ENCODE measurements at places on chromosomes 1 and 21. TPM values are rescaled to one million over a fixed set of nuclear protein-coding genes. Genes with fewer than 3 reads are reported as not detected.

GRCh38 chr1:8666389-8667167 lies 150.9 kb downstream of the RERE start:
- no peaks in the 10 kb centered on the region for H3K36me3 ChIP-seq
- no peaks in the 10 kb centered on the region for H3K27me3 ChIP-seq
- DNase-seq: no peak
- H3K27ac ChIP-seq: no peak overlapping the region
- peaks cover 46% of the 10 kb centered on the region for H3K4me1 ChIP-seq

GRCh38 chr1:218772575-218772974 lies 401.1 kb upstream of the LYPLAL1 start:
- no peaks in the 10 kb centered on the region for H3K4me1 ChIP-seq
- H3K4me3 ChIP-seq: no peak overlapping the region
- H3K27me3 ChIP-seq: no peaks in the 10 kb centered on the region
- H3K36me3 ChIP-seq: no peaks in the 10 kb centered on the region
- no peak for DNase-seq
- no peak overlapping the region for H3K27ac ChIP-seq

- no peaks in the 10 kb centered on the region for H3K27me3 ChIP-seq
- no peak overlapping the region for H3K4me3 ChIP-seq
- no peak overlapping the region for H3K27ac ChIP-seq
- H3K4me1 ChIP-seq: no peaks in the 10 kb centered on the region
- DNase-seq: no peak
These were observed 6.7 kb downstream of the CHI3L2 start for GRCh38 chr1:111234258-111234657.

DNA sequence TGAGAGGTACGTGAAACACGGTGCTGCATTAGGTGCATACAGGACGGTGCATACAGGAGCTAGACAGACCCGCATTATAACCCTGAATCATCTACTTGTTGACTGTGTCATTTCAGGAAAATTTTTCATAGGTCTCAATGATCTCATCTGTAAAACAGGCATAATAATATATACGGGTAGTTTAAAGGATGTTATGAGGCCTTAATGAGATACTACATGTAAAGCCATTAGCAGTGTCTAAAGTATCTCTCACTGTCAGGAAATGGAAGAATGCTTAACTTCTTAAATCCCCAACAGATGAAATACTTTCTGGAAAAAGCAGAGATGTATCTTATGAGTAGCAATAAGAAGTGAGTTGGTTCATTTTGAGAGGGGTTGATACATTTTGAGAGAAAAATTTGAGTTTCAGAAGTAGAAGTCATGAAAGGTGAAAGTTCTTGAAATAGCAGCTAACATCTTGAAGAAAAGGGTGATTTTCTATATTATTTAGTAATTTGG lies 669.6 kb downstream of the PTPRC start:
- no peaks in the 10 kb centered on the region for H3K36me3 ChIP-seq
- H3K27ac ChIP-seq: no peak overlapping the region
- no peak overlapping the region for H3K4me3 ChIP-seq
- no peak for DNase-seq
- no peaks in the 10 kb centered on the region for H3K27me3 ChIP-seq

DNA sequence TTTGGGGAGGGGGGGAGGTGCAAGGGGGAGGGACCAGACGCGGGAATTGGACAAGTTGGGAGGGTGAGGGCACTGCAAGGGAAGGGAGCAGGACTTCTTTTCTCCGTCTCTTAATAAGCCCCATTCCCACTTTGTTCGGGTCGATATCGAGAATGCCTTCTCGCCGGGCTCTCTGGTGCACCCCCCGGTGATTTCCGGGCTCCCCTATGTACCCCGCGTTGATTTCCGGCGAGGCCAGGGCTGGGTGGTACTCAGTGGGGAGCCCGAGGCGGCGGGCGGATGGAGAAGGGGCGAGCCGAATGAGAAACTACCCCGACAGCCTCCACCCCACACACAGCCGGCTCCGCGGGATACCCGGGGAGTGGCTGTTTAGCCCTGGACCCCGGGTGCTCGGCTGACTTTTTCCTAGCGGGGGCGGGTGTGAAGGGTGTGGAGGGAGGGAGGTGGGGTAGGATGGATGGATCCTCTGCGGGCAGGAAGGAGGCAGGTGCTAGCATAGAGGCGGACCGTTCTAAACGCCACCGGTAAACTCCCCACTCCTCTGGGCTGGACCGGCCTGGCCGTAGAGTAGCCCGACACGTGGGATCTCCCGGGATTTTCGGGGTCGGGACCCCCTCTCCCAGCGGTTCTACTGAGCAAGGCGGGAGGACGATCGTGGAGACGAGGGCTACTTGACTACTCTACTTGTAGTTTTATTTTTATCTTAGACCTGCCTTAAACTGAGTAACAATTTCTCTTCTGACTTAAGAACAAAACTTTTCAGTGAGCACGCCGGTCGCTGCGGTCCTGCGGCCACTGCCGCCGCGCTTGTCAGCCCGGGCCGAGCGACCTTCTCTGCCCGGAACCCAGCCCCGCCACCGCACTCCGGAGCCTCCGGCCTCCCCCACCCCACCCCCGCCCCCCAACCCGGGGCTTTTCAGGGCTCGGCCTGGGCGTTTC lies 1.0 kb downstream of the RNF220 start:
- no peak overlapping the region for H3K27ac ChIP-seq
- no peaks in the 10 kb centered on the region for H3K4me1 ChIP-seq
- peak; percentile 39 for DNase-seq
- H3K27me3 ChIP-seq: peaks cover 53% of the 10 kb centered on the region
- peak overlapping the region; percentile 42 for H3K4me3 ChIP-seq

- no peaks in the 10 kb centered on the region for H3K36me3 ChIP-seq
- H3K27me3 ChIP-seq: no peaks in the 10 kb centered on the region
- H3K4me3 ChIP-seq: no peak overlapping the region
- H3K4me1 ChIP-seq: no peaks in the 10 kb centered on the region
- no peak overlapping the region for H3K27ac ChIP-seq
These were observed 183.4 kb upstream of the PTBP2 start for GRCh38 chr1:96538111-96538641.

- H3K36me3 ChIP-seq: no peaks in the 10 kb centered on the region
- H3K27me3 ChIP-seq: no peaks in the 10 kb centered on the region
- peaks cover 20% of the 10 kb centered on the region for H3K4me1 ChIP-seq
- no peak overlapping the region for H3K4me3 ChIP-seq
- H3K27ac ChIP-seq: no peak overlapping the region
- DNase-seq: no peak
These were observed 46.4 kb downstream of the CACHD1 start for GRCh38 chr1:64516301-64516700.

- H3K27ac ChIP-seq: no peak overlapping the region
- H3K36me3 ChIP-seq: peaks cover 7% of the 10 kb centered on the region
- no peak overlapping the region for H3K4me3 ChIP-seq
- peaks cover 6% of the 10 kb centered on the region for H3K4me1 ChIP-seq
These were observed 42.8 kb downstream of the ACP6 start for GRCh38 chr1:147627435-147628110.

- no peak overlapping the region for H3K4me3 ChIP-seq
- no peaks in the 10 kb centered on the region for H3K27me3 ChIP-seq
- H3K4me1 ChIP-seq: peaks cover 3% of the 10 kb centered on the region
- no peak for DNase-seq
- H3K27ac ChIP-seq: no peak overlapping the region
- peaks cover 2% of the 10 kb centered on the region for H3K36me3 ChIP-seq
These were observed 24.0 kb downstream of the PUM1 start for GRCh38 chr1:31041529-31041928.

GRCh38 chr1:159612211-159612885 lies 24.7 kb downstream of the APCS start:
- H3K36me3 ChIP-seq: no peaks in the 10 kb centered on the region
- H3K27me3 ChIP-seq: no peaks in the 10 kb centered on the region
- DNase-seq: no peak
- no peak overlapping the region for H3K4me3 ChIP-seq
- H3K27ac ChIP-seq: no peak overlapping the region

Gene TRMT13
- total RNA-seq: 16.9 TPM

Gene LIN28A
- total RNA-seq: not detected

Data from kidney (tissue), 22 donors.